Stimulated activated CD4-positive, alpha-beta T cell treated with anti-CD3 and anti-CD28 coated beads, Interleukin-4, amount 100 ng/mL, for 4 hours (primary cell): ENCODE measurements at places on chromosomes 7 and 10.

DNA sequence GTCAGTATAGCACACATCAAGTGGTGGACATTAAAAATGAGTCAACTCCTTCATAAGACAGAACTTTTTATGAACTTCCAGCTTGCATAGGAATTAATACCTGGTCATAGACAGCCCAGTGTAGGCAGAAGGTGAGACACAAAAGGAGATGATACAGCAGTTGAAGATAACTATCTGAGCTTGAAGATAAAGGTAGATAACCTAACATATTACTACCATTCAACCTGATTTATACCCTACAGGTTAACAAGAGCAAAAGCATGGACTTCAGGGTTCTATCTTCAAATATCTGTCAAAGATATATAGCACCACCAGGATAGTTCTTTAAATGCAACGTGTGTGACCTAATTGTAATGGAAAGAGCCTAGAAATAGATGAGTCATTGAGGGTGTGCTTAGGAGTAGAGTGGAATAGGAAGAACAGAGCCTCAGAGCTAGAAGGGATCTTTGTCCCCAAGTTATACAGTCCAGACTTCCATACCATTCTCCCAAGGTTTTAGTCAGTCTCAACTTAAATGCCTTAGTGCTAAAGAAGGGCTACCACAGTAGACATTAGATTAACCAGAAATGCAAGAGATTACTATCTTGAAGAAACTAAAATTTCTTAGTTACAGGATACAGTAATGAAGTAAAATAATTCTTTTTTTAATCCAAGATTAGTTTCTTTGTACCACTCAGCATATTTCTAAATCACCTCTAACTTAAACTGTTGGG lies 9.2 kb downstream of the ZNF800 start:
- no peak for DNase-seq

DNA sequence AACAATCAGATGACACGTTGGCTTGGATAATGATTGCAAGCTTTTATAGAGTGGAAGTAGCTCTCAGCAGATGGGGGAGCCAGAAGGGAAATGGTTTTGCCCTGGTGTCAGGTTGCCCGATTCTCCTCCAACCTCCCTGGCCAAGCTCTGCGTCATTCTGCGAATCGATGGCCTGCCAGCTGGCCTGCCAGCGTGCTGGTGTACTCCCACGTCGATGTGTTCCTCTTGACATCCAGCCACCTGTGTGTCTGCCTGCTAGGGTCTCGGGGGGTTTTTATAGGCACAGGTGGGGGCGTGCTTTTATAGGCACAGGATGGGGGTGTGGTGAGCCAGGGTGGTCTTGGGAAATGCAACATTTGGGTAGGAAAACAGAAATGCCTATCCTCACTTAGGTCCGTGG lies 4.6 kb downstream of the NET1 start:
- no peak for DNase-seq

GRCh38 chr10:123151737-123152135 lies 2.5 kb upstream of the BUB3 start:
- DNase-seq, result no peak

DNA sequence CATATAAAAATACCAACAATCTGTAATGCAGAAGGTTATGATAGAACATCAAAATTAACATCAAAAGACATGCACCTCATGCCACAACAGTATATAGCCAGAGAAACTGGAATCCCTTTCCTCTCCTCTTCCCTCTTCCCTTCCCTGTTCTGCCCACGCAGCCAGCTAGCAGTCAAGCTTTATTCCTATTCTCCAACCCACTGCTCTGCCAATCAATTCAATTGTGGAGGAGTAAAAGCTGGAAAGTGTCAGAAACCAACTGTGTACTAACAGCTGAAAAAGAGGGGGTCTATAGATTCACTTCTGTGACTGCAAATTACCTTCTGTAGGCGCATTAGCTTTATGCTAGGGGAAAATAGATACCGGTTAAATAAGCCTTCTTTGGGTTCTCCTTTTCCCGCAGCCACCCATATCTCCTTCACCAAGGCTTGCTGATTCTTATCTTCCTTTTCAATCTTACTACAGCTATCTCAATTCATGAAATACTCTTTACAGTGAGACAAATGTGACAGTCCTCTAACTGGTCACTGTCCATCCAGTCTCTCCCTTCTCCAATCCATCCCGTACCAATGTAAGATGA lies 16.3 kb downstream of the ABI1 start:
- no peak for DNase-seq

- DNase-seq, result no peak
Measured at GRCh38 chr10:127117125-127117524, 79.3 kb downstream of the INSYN2A start.

GRCh38 chr7:105250239-105250638 lies 138.5 kb downstream of the SRPK2 start:
- DNase-seq, result no peak

- DNase-seq, result no peak
Measured at GRCh38 chr7:86923527-86923926, 135.9 kb downstream of the ELAPOR2 start.

DNA sequence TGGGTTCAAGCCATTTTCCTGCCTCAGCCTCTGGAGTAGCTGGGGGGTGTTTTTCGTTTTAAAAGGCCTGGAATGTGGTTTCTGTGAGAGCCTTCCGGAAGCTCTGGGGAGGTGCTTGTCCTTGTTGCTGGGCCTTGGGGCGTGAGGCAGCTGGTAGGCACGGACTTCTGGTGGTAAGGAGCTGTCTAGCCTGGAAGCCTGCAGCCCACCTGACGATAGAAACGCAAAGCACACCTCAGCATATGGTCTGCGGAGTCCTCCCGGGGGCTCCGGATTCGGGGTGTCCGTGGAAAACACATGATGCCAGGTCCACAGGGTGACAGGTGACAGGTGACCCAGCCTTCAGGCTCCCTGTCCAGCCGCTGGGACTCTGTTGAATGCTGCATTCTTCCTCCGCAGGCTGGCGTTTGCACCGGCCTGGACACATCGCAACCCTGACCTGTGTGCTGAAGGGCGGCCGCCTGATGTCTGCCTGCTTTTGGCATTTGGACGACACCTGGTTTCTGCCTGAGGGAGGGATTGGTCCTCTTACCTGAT lies 37.3 kb downstream of the INPP5A start:
- DNase-seq, result no peak

- no peak for DNase-seq
Measured at GRCh38 chr7:23216021-23216420, 30.6 kb upstream of the GPNMB start.

DNA sequence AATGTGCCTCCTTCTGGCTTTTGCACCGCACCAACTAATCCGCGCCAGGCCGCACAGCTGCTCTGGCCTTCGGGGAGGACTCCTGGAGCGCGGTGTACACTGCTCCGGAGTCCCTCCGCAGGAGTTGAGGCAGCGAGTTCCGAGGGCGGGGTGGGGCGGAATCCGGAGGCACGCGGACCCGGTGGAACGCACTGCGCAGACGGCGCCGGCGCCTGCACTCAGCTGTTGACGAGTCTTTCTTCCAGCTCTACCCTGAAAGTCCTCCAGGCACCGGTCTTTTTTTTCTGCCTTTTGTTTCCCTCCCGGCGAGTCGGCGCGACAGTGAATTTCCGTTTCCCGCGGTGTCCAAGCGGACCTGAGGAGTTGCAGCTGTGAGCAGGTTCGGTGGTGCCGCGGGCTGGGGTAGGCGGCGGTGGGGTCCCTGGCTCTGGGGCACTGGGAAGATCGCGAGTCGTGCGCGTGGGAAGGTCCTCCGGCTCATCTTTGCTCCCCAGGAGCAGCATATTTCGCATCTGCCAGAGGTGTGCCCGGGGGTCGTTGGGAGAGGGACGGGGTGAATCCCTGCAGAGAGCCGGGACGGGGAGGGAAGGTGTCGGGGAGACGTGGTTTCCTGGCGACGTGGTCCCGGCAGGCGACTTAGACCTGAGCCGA lies 44.1 kb downstream of the SFTPD start:
- DNase-seq, result peak; percentile 46

DNA sequence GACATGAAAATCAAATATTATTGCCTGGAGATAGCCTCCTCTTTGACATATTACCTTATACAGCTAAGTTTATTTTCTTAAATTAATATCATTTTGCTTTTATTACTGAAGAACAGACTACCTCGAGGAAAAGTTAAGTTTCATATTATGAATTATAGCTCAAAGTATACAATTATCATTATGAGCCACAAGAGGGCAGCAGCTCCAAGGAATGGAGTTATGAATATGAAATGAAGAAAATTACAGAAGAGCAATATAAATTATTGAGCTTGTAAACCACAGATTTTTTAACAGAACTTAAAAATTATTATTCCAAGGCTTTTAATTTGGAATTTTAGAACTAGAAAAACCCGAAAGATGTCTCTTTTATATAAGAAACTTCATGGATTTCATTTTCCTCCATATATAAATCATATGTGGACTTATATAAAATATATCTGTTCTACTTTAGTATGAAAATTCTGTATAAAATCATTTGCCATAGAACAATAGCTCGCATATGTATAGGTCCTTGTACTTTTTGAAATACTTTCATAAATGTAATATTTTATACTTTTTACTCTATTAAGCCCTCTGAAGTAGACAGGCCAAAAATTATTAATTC lies 40.1 kb downstream of the IQUB start:
- no peak for DNase-seq

DNA sequence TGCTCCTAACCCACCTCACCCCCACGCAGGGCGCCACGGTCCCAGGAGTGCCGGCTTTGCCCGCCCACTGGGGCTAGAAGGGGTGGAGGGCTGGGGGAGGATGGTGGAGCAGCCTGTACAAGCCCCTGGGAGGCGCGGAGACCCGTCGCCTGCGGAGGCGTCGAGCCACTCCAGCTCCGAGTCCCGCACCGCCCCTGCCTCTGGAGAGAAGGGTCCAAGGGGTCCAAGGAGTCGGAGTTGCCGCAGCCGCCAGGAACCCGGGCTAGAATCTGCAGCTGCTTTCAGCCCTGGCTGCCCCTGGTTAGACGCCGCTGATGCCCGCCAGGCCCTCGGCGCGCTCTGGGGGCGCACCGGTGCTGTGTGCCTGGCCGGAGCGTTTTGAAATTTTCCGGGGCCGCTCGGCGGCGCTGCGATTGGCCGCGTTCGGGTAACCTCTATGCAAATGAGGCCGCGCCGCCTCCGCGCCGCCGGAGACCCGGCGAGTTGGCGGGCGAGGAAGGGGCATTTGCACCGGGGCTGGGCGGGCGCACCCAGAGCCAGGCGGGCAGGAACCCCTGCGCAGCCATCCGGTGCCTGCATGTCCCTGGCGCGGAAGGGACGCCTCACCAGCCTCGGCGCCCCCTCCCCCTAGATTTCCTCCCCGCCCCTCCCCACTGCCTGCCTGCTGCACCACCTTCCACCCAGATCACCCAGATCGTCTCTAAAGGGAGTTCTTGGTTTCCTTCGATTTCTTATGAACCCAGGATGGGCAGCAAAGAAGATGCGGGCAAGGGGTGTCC lies at the start of gene HMX2:
Gene HMX2 (plus strand): TSS at position 502 of the 779 bp plus-strand sequence. CDS start 243 bp downstream, at position 745.
- DNase-seq, result no peak

DNA sequence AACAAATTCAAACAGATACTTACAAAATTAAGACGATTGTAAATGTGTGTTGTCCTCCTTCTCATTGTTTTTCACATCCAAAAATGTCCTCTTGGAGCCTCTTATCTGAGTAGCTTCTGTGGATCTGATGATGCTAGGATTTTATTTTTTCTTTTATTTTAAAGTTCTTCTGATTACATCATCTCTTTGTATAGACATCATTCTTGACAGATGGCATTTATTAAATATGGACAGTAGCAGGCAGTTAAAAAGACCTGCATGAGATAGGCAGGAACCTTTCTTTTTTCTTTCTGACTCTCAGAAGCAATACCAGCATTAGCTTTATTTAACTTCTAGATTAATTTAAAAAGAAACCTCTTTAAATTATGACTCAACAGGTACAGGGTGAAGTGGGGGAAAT lies at the start of gene RPA3:
Gene RPA3 (minus strand): TSS at position 116 of the 400 bp plus-strand sequence. CDS start 78,189 bp downstream, outside the sequence.
- DNase-seq, result no peak

DNA sequence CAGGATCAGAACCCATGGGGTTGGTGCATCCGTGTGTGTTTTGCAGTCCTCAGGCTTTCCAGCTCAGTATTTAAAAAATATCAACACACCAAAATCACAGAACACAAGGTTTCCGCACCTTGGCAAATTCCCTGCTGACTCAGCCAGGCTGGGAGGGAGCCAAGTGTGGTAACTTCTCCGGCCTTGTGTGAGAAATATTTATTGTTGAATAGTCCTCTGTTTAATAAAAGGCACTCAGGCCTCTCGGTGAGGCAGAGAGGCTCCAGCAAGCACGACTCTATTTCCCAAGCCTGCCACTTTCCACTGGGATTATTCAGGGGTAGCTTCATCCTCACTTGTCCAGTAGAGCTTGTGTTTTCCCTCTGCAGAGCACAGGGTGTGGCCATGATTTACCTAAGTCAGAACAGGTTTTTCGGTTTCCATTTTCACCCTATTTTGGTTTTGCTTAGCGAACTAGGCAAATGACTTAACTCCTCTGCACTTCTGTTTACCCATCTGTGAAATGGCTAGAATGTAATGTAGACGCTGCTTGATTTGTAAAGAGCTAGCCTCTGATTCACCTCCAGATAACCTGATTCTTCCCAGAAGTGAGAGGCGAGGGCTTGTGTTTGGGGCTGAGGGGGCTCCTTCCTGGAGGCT lies 13.0 kb upstream of the CHST15 start:
- no peak for DNase-seq

DNA sequence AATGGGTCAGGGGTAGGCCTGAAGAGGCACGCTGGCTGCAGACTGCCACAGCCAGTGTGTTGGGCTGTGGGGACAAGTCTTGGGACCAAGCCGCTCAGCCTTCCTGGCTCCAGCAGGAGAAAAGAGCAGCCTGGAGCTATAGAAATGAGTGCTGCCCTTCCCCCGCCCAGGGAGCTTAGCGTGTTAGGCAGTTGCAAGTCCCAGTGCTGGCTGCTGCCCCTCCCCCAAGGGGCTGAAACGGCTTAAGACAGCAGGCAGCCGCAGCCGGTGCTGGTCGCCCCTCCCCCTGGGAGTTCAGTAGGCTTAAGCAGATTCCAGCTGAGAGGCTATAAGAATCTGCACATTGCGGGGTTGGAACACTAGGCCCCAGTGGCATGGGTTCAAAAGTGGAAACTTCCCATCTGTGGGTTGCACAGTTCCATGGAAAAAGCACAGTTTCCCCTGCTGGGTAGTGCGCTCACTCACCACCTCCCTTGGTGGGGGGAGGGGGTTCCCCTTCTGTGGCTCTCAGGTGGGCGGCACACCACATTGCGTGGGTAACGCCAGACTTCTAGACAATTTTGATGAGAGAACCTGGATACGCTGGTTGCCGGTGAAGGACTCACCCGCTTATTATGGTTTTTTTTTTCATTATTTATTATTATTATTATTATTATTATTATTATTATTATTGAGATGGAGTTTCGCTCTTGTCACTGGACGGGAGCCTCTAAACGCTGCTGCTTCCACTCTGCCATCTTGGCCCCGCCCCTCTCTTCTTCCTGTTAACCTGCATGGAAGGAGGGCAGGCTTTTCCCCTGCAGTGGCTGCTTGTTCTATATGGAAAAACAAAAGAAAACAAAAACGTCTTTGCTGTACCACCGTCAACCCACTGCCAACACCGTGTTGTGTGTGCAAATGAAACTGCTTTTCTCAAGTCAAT lies 151.1 kb downstream of the CXCL12 start:
- DNase-seq, result no peak

- no peak for DNase-seq
Measured at GRCh38 chr10:11535346-11535959, 76.0 kb downstream of the USP6NL start.

DNA sequence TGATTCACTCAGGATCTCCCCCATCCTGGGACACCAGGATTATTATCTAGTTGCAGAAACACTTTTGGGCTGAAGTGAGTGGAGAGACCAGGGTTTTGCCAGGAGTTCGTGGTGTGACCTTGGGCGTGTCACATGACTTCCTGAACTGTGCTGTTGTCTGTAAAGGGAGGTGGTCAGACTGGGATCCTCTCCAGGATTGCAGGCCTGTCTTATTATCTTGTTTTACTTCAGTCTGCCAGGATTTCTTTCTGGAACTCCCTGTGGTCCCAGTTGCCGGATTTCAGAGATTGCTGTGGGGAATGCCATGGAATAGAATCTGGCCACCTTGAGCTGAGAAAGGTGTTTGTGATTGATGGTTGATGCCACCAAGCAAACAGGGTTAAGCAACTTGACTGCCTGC lies 35.8 kb downstream of the CRCP start:
- DNase-seq, result no peak
